Naive thymus-derived CD8-positive, alpha-beta T cell (primary cell): ENCODE measurements at places on chromosomes 6 and 20.

DNA sequence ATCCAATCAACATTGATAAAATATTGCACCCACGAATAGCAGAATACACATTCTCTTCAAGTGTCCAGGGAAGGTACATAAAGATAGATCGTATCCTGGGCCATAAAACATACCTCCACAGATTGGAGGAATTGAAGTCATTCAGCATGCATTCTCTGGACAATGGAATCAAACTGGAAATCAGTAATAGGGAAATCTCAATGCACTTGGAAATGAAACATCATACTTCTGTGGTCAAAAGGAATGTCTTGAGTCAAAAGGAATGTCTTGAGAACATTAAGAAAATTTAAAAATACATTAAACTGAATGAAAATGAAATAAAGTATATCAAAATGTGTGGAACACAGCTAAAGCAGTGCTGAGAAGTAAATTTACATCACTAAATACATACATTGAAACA lies 138.8 kb downstream of the TFAP2A start:
- DNase-seq, result no peak

DNA sequence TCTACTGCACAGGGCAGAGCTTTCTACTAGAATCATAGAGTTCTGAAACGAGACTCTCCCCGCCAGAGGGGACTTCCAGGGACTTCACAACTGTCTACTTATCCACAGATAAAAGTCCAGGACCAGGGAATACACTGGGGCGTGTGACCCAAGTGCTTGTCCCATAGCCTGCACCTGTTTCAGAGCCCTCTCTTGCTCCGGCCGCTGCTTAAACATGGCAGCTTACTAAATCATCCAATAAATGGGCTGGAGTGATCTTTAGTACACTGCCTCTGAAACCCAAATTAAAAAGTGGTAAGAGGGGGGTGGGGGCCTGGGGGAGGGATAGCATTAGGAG lies 8.9 kb upstream of the RAB44 start:
- DNase-seq, result no peak

DNA sequence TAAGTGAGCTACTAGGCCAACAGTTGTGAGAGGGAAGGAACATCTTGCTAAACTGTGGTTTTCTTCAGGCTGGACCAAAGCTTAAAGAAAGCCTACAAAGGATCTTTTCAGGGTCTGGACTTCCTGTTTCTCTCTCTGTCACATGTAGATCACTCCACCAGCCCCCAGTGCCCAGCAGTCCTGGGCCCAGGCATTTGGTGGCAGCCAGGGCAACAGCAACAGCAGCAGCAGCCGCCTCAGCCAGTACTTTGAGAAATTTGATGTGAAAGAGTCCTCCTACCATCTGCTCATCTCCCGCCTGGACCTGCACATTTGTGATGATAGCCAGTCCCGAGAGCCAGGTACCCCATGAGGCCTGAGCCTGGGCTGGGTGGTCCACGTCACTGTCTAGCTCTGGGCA lies 44.1 kb downstream of the BLTP3A start:
- no peak for DNase-seq

DNA sequence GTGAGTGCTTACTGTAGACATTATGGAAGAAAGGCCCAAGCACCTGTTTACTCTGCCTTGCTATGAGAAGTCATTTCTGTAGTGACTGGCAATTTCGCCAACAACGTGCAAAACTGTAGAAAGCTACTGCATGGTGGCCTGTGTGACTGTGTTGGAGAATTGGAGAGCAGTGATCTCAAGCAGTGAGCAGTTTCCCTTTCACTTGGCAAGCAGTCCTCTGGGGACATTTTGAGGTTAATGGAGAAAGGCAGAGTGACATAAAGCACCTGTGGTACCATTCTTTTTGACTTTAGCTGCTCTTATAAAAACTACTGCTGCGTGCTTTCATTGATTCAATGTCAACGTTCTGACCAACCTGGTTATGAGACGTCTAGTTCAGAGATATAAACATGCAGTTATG lies 382.6 kb upstream of the JAG1 start:
- no peak for DNase-seq

DNA sequence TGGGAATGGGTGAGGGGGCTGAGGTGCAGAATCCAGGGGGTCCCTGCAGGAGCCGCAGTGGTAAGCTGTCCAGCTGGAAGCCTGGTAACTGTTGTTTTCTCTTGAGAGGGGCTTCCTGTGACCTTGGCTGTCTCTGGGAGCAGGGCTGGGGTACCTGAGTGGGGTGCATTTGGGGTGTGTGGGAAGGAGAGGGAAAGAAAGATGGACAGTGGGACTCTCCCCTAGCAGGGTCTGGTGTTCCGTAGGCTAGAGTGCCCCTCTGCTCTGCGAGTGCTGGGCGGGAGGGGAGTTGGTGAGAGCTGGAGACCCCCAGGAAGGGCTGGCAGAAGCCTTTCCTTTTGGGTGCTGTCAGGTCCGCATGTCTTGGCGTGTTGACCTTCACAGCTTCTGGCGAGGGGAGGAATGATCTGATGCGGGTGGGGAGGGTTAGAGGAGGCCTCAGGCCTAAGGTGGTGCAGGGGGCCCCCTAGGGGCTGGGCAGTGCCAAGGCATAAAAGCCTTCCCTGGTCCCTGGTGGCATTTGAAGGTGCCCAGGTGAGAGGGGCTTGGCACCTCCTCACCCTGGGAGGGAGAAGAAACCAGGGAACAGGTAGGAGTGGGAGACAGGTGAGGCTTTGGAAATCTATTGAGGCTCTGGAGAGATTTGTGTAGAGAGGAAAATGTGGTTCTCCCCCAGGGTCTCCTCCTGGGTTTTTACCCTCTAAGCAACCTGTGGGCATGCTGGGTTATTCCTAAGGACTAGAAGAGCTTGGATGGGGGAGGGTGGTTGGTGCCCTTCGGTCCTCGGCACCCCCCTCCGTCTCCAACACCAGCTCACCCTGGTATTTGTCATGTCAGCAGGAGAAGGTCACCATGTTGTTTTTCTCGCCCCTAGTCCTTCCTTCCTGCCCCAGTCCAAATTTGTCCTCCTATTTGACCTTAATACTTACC lies 3.3 kb downstream of the VEGFA start:
- peak; percentile 27 for DNase-seq

DNA sequence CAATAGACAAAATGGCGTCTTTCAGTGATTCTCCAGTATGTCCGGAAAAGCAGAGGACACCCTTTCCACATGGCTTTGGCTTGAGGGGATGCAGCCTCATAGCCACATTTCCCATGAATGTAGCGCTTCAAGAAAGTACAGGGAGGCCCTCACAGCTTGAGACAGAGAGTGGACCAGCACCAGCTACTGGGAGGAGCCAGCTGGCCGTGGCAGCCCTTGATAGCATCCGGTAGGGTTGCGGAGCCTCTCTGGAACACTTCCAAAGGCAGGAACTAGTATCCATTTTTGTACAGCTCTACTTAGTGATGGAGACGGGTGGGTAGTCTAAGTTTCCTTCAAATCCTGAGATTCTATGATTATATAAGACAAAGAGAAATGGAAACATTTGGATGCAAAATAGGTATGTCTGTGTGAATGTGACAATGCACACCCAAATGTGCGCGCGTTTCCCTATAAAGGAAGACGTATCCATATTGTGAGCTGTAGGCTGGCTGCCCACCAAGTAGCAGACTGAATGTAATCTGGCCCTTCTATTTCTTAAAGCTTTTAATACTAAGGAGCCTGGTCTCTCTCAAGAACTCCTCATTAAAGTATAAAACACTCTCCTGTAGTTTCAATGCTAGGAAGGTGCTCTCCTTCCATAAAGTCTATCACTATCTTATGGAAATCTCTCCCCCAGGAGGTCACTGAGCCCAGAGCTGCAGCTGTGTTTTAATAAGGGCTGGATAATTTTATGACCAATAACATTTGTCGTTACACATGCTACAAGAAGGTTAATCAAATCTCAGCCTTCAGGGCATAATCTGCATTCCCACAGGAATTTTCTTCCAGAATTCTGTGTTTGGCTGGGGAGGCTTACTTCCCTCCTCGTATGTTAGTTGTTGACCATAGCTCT lies 74.0 kb downstream of the SOBP start:
- DNase-seq, result no peak

- no peak for DNase-seq
These were observed 437.4 kb upstream of the NRSN1 start for GRCh38 chr6:23688650-23689049.
